ENCODE measurements at places on chromosomes 7 and 10.

DNA sequence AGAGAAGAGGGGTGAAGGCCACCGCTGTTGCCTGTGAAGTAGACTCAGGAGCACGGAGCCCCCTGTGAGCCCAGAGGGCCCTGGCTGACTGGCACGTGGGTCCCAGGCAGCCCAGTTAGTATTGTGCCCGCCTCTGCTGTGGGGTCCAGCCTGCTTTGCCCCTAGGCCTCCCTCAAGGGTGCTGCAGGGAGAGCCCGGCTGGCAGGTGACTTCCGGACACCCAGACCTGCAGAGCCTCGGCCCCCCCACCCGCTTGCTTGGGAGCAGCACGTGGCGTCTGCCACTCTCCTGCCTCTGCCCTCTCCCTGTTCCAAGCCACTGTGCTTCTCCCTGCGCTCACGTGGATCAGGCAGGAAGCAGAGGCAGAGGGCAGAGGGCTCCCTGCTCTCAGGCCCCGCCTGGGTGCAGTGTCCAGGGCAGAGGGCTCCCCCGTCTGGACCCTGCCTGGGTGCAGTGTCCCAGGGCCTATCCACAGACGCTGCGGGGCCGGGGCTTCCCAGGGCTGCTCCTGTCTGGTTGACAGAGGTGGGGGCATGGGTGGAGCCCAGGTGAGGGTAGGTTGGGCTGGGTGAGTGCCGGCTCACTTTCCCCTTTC is 88.4 kb downstream of the DNAJB6 start:
- DNase-seq: no peak

DNA sequence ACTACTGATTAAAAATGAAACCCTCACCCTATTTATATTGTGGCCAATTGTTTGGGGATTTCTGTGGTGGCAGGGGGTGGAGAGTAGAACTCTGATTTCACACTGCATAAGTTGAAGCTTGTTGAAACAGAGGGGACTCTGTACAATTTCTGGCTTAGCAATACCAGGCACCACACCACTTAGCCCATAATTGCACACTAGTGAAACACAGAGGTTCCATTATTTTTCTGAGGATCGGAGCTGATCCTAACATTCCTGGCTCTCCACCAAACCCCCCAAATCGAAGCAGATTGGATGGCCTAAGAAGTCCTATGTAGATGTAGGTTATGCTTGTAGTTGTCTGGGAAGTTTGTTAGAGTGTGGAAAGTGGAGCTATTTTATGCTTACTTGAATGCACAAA is 47.0 kb downstream of the PTN start:
- DNase-seq: no peak

DNA sequence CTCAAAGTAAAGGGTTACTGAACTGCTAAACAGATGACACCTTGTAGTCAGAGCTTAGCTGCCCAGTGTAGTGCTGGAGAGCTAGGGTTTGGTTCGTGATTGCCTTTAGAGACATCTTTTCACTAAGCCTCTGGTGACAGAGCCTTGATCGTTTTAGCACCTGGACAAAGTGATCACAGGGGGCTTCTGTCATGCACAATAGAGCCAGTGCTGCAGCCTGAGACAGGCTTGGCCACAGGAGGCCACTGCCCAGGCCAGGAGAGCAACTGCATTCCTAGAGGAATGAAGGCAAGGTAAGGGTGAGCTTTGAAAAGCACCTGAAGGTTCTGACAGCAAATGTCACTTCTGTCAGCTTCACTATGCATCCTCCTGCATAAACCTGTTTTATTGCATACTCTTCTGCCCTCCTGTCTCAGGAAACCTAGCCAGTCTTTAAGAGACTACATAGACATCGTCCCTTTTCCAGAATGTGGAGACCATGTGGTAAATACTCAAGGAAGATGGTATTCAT is 122.9 kb downstream of the NPY start:
- no peak for DNase-seq

DNA sequence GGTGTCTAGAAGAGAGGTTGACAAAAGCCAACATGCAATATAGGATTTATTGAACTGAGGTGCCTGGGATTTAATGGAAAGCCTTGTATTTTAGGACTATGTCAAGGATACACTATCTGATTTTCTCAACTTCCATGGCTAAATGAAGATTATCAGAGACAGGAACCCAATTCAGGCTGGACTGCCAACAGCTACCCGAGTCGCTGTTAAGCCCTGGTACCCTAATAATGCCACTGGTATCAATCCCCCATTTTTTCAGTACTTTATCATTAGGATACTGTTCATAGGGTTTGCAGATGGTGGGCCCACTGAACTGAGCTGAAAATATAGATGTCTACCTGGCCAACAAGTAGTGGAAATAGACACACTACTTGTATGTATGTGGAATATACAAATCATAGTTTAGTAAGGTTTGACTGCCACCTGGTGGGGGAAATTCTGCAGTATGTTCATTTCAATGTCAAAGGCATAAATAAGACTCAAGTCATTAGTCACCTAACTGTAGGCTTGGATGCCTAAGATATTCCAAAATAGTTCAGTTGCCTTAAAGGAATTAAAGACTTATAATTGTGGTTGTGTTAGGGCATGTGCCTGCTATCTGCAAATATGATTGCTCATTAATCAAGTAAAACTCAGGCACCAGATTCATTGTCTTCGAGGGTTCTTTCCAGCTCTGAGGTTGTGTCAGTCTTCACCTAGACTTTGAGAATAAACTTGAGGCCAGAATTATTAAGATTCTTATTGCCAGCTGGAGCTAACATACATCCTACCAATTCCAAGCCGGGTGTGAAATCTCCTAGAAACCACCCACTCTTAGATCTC is 34.1 kb upstream of the NOBOX start:
- peak; percentile 70 for DNase-seq

DNA sequence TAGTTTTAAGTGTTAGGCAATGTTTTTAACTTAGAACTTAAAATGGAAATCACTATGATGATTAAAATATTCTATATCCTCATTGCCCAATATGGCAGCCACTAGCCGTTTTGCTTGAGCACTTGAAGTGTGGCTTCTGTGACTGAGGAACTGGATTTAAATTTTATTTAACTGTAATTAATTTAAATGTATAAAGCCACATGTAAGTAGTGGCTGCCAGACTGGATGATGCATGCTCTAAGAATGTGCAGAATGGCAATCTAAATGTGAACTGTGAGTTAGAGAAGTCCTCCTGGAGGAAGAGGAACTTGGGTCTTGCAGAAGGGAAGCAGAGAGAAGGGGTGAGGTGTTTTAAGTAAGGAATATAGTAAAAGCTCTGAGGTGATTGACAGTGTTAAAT is 451.4 kb downstream of the SUGCT start:
- no peak for DNase-seq

GRCh38 chr7:123944395-123944794 is 19.4 kb downstream of the SPAM1 start:
- no peak for DNase-seq

- no peak for DNase-seq
Measured at GRCh38 chr7:131581241-131582051, 25.0 kb upstream of the PODXL start.

GRCh38 chr10:91022924-91023699 is 102.2 kb upstream of the ANKRD1 start:
- no peak for DNase-seq

- no peak for DNase-seq
Measured at GRCh38 chr10:72065439-72066025, 22.8 kb downstream of the SPOCK2 start.

- DNase-seq: no peak
Measured at GRCh38 chr7:112494656-112495055, 13.9 kb downstream of the LSMEM1 start.

- no peak for DNase-seq
Measured at GRCh38 chr7:91974066-91974465, 33.4 kb downstream of the AKAP9 start.

GRCh38 chr7:31782411-31782991 is 95.5 kb downstream of the PPP1R17 start:
- DNase-seq: no peak

GRCh38 chr10:30062582-30062981 is 3.2 kb upstream of the JCAD start:
- DNase-seq: no peak

DNA sequence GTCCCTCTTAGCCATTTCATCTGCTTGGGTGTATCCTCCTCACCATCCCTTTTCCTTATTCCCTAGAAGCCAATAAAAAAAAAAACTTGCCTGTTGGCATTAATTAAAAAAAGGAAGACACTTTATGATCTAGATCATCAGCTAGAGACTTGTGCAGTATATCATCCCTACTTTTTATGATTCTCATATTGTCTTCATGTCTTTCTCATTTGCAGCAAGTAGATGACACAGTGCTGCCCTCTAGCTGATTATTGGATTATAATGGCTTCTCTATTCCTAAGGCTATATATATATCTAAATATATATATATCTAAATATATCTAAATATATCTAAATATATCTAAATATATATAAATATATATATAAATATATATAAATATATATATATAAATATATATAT is 272.4 kb upstream of the LRGUK start:
- no peak for DNase-seq

GRCh38 chr7:38311329-38311937 is 38.0 kb upstream of the TARP start:
- DNase-seq: peak; percentile 70

- DNase-seq: no peak
Measured at GRCh38 chr7:134046594-134047128, 80.5 kb upstream of the LRGUK start.

DNA sequence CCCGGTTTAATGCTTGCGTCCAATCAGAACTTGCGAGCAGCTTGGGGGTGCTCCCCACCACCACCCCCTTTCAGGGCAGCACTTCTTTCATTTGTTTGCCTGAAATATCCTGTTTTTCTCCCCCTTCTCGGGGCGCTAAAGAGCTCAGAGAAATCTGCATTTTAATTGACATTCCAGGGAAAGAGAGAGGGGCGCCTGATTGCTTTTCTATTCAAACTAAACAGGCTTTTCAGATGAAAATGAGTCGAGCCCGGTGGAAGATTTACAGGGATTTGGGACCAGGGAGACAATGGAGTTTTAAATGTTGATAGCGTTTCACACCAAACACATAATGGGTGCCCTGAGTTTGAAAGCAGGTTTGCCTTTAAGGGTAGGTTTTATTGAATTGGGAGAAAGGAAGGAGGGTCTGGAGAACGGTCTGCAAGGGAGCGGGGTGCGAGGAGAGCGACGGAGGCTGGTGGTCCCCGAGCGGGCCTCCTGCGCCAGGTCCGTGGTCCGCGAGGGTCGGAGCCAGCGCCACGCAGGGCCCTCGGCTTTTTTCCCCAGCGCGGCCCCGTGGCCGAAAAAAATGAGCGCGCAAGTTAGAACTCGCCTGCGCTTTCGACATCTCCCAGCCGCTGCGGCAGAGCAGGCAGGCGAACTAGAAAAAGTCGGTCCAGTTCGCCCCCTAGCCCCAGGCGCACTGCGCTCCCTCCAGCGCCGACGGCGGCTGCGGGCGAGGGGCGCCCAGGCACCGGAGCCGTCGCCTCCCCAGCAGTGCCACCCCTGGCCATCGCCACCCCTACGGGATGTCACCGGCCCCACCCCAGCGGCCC is 1.3 kb downstream of the FGFR2 start:
- peak; percentile 72 for DNase-seq

DNA sequence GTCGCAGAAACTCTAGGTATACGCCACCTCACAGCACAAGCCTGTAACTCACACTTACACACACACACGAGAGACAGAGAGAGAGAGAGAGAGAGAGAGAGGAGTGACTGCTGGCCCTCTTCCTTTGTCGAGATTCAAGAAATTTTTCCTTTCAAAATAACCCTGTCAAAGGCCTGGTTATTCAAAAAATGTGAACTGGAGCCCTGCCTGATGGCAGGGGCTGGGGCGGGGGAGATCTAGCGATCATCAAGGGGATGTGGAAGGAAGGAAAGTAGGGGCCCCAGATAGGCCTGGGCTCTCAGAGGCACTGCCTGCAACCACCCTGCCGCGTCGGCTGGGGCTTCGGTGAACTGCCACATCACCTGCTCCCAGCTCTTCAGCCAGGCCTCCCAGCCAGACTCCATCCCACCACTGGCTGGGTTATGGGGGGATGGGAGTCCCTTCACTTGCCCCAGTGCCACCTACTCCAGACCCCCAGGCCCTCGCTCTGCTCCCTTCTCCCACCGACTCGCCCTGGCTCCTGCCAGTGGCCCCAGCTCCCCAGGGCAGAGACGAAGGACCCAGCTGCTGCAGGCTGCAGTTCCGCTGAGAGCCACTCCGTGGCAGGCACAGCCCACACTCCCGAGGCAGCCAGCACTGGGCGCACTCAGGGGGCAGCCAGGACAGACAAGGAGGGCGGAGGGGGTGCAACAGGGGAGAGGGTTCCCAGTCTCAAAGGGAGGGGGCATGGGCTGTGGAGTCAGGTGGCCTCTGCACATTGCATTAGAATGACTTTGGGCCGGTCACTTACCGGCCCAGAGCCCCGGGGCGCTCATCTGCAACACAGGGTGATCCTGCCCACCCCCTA is 15.3 kb downstream of the KCNH2 start:
- DNase-seq: no peak

DNA sequence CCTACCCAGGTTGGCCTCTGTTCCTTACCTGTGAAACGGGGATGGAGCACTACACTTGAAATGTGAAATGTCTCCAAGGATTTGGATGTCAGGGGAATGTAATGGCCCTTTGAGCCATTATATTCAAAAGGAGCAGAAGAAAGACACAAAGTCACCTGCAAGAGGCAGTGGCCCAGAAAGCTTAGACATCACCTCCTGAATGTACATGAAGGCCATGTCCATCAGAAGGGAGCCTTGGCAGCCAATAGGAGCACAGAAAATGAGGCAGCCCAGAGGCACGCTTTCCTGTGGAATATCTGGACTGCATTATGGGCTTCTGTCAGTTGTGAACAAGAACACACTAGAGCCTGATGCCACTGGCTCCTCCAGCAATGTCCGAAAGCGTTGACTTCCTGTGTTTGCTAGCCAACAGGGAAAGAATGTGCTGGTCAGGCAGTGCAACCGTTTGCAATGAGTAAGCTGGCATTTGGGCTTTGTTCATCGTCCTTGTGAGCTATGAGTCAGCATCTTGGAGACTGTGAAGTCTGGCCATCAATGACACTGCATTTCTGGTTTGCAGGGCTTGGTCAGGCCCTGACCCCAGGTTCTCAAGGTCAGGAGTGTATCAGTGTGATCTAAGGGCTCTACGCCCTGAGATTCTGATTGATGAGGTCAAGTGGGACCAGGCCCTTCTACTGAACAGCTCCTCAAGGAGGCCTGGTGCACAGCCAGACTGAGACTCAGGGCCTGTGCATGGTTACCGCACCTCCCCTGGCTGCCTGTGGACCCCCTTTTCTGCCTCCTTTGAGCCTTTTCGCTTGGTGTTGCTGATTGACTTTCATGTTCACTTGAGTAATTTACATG is 222.4 kb downstream of the RPS24 start:
- DNase-seq: no peak

DNA sequence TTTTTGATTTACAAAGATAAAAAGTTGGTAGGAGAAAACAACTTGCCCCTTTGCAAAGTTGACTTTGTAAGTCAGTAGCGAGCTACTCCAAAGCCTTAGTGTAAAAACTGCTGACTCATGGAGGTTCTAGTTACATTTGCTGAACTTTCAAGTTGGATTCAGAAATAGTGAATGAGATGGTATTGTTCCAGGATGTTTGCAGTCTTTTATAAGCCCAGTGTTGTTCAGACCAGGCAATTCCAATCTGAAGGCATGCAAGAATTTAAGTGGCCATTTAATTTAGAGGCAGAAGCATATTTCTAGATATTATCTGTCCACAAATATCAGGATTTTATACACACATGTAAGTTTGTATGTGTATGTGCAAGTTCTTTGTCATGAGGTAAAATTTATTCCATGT is 21.6 kb downstream of the TES start:
- no peak for DNase-seq

Measured in sciatic nerve (tissue), 2 donors.